ENCODE measurements at places on chromosomes 4 and X. TPM values are rescaled to one million over a fixed set of nuclear protein-coding genes. Genes with fewer than 3 reads are reported as not detected.
A peak's percentile ranks its signal among the peaks of the same experiment; 100 is the strongest.

- no peak for DNase-seq
These were observed 6.1 kb upstream of the SEC24D start for GRCh38 chr4:118842055-118842454.

DNA sequence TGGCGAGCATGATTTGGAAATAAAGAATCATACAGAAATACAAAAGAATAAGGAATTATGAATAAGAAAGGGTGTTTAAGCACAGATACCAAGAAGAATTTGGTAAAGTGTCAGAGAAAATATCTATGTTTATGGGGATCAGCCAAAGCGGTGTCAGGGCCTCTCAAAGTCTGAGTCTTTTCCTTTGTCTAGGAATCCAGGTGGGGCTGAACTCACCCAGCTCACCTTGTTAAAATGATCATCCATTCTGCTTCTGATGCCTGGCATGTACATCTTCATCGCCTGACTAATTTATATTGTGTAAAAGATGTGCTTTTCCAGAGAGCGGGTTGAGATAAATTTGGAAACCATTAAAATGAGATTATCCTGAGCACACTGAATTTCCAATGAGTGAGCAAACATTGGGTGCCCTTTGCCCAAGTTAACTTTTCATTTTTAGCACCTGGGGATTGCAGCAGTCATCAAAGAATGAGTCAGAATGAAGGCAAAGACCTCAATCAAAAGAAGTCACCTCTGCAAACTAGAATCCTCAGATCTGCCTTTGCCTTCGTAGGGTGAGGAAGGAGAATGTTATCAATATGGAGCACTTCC lies 141.9 kb upstream of the ANXA3 start:
- DNase-seq, result no peak

Gene ETDB
- total RNA-seq, result not detected

Gene GAGE13
- total RNA-seq, result not detected

Gene TRIM61
- total RNA-seq, result 4.6 TPM

DNA sequence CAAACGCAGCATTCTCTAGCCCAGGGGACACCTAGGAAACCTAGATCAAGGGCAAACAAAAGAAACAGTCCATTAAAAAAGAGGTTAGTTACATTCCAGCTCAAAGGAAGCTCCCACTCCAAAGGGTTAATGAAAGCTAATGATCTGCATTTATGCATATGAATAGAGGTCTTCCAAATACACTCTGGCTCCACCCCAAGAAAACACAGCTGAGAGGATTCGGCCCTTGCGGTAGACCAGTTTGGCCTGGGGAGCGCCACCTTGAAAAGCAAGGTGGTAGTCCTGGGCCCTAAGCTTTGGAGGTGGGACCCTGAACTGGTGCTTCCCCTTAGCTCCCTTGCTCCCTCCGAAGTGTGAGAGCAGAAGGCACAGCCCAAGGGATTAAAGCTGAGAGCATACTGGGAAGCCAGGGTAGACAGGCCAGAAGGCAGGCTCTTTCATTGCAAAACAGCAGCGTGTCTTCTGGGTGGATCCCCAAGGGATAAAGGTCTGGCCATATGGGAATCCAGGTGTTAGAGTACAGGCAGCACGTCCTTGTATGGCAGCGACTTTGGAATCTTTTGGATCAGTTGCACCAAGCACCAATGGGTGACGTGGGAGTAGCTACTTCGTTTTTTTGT lies 3.7 kb downstream of the GABRQ start:
- DNase-seq, result no peak

DNA sequence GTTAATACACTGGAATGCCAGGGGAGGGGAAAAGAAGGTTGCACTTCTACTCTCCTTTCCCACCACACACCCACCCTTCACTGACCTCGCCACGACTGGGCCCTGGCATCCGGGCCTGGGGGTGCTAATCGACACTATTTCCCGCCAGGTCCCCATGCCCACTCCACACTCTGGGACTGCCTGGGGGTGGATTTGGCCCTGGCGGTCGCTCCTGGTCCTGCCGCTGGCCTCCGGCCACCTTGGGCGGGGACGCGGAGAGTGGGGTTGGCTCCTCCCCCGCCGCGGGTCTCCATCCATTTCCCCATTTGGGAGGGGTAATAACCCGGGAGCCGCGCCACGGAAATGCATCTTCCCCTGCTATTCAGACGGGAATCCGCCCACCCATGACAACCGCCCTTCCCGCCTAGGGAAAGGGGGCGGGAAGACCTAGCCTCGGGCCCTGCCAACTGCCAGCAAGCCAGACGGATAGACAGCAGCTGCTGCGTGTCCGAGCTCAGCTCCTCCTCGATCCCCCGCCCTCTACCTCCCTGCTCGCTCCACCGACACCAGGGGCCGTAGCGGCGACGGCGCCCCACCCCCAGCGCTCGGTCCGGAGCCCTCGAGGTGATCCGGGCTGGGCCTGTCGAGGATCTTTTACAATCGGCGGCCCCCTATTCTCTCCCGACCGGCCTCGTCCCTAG lies 78.1 kb downstream of the RLIM start:
- DNase-seq, result peak; percentile 76

DNA sequence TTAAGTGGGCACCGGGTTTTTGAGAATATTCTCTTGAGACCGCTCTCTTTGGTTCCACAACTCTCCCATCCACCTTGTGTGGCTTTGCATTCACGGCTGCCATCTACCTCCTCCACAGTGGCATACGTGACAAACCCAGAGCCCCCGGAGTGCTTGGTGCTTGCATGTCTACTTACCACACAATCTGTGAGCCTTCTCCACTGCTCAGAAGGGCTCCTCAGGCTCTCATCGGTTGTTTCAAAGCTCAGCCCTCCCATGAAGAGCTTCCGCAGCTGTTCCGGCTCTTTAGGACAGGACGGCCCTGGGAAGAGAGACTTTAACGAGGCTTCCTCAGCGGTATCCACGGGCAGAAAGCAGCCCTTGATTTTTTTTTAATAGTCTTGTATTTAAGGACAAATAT lies 167.6 kb upstream of the ANK2 start:
- no peak for DNase-seq

DNA sequence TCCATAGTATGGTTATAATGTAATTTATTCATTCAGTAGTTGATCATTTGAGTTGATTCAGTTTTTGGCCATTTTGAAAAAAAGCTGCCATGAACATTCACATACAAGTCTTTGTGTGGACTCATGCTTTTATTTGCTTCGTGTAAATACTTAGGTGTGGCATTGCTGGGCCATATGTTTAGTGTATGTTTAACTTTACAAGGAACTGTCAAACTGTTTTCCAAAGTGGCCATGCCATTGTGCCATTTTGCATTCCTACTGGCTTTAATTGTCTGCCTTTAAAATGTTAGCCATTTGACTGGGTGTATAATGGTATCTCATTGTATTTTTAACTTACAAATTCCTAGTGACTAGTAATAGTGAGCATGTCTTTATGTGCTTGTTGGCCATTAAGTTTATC lies 8.8 kb downstream of the MTM1 start:
- DNase-seq, result no peak

DNA sequence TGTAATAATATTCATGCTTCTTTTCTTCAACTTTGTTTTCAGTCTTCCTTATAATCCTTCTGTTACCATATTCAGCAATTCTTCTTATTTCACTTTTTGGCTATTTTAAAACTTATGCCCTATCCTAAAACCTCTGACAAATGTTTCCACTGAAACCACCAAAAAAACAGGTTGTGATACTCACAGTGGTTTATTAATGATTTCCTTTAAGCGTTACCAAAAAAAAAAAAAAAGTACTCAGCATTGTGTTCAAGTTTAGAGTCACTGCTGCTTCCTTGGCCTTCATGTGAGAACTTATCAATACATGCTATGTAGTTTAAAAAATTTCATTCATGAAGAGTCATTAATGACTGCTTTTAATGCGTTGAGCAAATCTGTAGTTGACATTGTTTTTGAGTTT lies 35.4 kb upstream of the UGT2A3 start:
- DNase-seq, result no peak

GRCh38 chr4:47711183-47711582 lies 126.7 kb downstream of the CORIN start:
- no peak for DNase-seq

- DNase-seq, result no peak
These were observed 10.2 kb upstream of the IQSEC2 start for GRCh38 chrX:53291596-53291995.

DNA sequence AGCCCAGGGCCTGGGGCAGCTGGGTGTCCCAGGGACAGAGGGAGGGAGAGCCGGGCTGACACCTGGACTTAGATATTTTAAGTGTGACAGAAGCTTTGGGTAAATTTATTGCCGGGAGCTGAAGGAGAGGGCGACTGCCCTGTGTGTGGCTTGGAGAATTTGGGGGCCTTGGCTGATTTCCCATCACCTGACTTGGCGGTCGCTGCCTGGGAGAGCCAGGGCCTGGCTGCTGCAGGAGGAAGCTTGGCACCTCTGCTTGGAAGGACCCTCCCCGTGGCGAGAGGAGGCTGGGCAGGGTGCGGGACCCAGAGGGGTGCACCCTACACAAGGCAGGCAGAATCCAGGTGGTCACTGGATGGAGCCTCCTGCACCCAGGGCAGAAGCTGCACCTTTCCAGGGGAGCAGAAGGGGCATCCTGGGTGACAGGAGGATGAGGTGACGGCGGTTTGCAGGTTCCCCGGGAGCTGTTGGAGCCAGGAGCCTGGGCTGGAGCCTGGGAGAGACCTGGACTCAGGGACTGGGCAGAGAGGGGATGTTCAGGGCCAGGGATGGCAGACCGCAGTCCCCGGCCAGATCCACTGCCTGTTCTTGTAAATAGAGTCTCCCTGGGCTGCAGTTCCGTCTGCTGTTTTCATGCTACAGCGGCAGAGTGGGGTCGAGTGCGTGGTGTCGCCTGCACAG lies 72.0 kb downstream of the RGS12 start:
- no peak for DNase-seq

Gene RAB9B
- 0.45 TPM for total RNA-seq

DNA sequence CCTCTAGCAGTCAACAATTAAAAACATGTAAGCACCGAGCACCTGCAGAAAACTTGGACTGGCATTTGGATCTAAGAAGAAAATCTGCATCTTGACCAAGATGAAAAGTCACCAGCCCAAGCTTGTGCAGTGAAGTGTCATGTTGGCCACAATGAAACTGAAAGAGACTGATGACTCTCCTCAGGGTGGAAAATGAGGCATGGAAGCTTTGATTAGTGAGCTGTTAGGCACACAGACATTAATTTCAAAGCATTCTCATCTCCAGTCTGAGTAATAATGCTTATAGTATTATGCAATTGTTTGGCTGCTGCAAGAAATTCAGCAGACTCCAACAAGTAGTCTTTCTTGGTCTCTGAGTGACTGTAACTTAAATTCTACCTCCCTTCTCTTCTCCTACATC lies 150.1 kb downstream of the AR start:
- DNase-seq, result no peak

- no peak for DNase-seq
These were observed 28.8 kb downstream of the REPS2 start for GRCh38 chrX:16975233-16975632.

DNA sequence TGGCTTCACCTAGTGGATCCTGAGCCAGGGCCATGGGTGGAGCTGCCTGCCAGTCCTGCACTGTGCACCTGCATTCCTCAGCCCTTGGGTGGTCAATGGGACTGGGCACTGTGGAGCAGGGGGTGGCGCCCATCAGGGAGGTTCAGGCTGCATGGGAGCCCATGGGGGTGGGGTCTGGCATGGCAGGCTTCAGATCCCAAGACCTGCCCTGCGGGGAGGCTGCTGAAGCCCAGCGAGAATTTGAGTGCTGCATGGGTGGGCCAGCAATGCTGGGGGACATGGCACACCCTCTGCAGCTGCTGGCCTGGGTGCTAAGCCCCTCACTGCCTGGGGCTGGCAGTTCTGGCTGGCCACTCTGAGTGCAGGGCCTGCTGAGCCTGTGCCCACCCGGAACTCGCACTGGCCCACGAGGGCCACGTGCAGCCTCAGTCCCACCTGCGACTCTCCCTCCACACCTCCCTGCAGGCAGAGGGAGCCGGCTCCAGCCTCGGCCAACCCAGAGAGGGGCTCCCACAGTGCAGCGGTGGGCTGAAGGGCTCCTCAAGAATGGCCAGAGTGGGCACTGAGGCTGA lies 270.0 kb downstream of the CENPC start:
- DNase-seq, result no peak

Gene SCRG1
- not detected for total RNA-seq

- DNase-seq, result no peak
These were observed 247.7 kb downstream of the ANKRD50 start for GRCh38 chr4:124464836-124465235.
